ENCODE measurements at places on chromosomes 2 and 18. TPM values are rescaled to one million over a fixed set of nuclear protein-coding genes. Genes with fewer than 3 reads are reported as not detected.

The IL36B gene
- polyA plus RNA-seq, result not detected

GRCh38 chr2:128978212-128978611, 659.5 kb upstream of the HS6ST1 start:
- H3K36me3 ChIP-seq, result no peaks in the 10 kb centered on the region
- no peaks in the 10 kb centered on the region for H3K27me3 ChIP-seq
- no peak for DNase-seq
- H3K4me1 ChIP-seq, result no peaks in the 10 kb centered on the region

DNA sequence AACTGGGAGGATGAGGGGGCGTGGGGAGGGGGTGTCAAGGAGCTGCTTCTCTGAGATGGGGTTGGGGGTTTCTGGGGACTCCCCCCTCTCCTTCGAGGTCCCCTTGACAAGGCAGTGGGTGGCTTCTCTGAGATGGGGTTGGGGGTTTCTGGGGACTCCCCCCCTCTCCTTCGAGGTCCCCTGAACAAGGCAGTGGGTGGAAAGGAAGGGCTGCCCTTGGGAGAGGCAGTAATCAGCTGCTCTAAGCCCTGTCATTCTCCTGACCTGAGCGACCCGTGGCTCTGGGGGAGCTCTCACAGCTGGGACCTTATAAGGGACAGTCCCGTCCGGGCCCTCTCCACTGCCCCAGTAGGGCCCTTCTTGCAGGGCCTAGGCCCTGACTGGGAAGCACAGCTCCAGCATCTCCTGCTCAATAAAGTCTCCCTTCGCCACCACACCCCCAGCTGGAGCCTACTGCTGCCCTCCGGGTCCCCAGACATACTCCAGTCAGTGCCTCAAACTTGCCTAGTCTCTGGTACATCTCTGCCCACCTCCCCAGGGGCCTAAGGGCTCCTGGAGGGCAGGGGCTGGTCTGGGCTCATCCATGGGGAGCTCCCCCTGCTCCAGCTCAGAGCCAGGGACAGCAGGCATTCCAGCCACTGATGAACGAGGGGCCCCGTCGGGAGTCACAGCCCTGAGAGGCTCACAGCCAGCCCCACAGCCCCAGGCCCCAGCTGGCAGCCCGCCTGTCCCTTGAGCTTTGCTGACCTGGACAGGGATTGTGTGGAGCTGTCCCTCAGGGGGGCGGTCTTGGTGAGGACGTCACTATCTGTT, 2.8 kb downstream of the GAREM2 start:
- DNase-seq, result no peak
- H3K27ac ChIP-seq, result no peak overlapping the region
- peaks cover 53% of the 10 kb centered on the region for H3K27me3 ChIP-seq
- no peak overlapping the region for H3K4me3 ChIP-seq

The NIFK gene
- 24.3 TPM for polyA plus RNA-seq

DNA sequence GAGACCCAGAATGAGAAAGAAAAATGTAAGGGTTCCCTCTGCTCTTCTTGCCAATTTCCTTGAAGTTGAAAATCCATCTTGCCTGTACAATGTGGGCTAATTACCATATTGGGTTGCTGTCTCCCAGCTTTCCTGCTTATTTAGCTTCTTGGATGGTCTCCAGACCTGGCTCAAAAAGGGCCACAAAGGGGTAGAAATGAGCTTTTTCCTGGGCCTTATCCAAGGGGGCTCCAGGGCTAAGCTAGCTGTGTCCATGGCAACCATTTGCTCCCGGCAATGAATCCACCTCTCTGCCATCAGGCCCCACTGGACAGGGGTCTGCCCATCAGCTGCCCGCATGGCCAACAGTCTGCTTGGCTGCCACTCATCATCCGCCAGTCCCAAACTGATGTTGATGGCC, 85.0 kb downstream of the BOD1L2 start:
- H3K36me3 ChIP-seq, result no peaks in the 10 kb centered on the region
- H3K4me1 ChIP-seq, result no peaks in the 10 kb centered on the region
- no peak overlapping the region for H3K27ac ChIP-seq

GRCh38 chr2:167135706-167136105, 247.4 kb downstream of the XIRP2 start:
- H3K27me3 ChIP-seq, result no peaks in the 10 kb centered on the region
- no peaks in the 10 kb centered on the region for H3K36me3 ChIP-seq
- DNase-seq, result peak; percentile 55
- peak overlapping the region; percentile 21 for H3K27ac ChIP-seq

The NLRC4 gene
- polyA plus RNA-seq, result not detected

DNA sequence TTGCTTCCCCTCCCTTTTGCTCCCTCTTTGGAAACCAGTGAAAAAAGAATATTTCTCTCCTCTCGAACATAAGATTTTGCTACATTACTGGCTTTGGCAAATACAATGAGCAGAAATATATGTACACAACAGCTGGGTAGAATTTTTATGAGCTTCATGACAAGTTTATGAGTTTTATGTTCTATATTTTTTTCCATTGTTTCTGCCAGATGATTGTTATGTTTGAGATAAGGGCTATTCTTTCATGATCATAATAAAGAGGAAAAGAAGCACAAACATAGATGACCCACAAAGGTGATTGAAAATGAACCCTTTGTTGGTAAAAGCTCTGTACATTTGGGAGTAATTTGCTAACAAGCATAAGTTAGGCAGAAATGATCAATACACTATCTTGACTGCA, 14.8 kb upstream of the TFPI start:
- no peaks in the 10 kb centered on the region for H3K4me1 ChIP-seq
- no peaks in the 10 kb centered on the region for H3K27me3 ChIP-seq
- no peak overlapping the region for H3K27ac ChIP-seq
- H3K36me3 ChIP-seq, result no peaks in the 10 kb centered on the region

The PLB1 gene
- polyA plus RNA-seq, result 0.43 TPM

DNA sequence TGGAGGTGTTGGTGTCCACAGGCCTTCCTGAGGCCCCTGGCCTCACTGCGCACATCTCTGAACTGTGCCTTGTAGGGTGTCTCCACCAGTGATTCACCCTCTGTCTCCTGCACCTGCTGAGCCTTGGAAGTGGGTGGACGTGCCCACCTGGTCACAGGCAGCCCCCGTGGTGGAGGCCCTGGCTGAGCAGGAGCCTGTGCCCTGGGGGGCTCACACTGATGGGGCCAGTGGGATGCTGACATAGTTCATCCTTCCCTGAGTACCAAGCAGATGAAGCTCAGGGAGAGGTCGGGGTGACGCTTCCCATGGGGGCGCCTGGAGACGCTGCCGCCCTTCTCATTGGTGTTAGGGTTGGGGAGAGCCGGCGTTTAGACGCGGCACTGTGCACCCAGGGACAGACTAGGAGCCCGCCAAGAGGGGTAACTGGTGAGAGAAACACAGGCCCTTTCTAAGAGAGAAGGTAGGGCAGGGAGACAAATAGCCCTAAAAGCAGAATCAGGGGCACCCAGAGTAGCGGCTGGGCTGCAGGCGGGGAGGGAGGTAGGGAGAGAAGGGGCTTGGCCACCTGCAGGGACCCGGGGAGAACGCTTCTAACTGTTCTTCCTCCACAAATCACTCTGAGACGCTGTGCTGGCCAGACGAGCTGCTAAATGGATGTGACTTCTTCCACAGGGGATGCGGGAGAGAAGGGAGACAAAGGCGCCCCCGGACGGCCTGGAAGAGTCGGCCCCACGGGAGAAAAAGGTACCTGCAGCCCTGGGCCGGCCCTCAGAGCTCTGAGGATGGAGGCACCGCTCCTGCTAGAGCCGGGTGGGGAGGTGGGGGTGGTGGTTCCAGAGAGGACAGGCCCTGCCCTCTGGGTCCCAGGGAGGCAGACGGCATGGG, 18.0 kb downstream of the COLEC11 start:
- no peak overlapping the region for H3K4me3 ChIP-seq
- no peaks in the 10 kb centered on the region for H3K4me1 ChIP-seq
- no peaks in the 10 kb centered on the region for H3K36me3 ChIP-seq
- no peak for DNase-seq
- H3K27me3 ChIP-seq, result peaks cover 5% of the 10 kb centered on the region
